Stimulated activated CD4-positive, alpha-beta T cell treated with anti-CD3 and anti-CD28 coated beads, Interleukin-1b, Interleukin-23, amount 100 ng/mL, for 1 hour (primary cell): ENCODE measurements at places on chromosomes 13 and 19.

DNA sequence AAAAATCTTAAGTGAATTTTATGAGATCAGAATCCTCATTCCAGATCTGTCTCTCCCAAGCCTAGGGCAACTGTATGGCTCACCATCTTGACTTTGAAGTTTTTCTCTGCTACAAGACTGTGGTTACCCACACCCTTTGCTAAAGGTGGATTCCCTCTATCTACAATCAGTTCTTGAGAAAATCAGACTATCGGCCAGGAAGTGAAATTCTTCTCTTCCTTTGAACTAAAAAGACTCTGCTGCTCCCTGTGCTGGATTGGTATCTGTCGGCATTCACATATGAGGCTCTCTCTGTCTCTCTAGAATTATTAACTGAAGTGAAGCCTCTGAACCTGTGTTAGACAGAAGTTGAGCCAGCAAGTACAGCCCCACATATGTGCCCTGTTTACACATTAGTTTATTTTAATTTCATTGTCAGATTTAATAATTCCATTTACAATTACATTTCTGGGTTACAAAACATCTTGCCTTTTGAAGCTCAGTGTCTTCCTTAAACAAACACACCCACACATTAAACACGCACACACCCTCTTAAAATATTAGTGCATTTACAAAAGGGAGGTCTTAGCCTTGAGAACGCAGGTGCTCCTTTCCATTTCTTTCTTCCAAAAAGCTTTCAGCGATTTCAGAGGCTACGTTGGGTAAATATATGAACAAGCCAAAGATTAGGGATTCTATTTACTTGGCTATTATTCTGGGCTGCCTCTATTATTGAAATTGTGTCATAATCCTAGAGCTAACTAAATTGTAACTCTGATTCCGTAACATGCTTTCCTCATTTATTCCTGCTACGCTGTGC, 145.7 kb downstream of the MIPEP start:
- no peak for DNase-seq

GRCh38 chr19:28471731-28472510, 741.0 kb downstream of the UQCRFS1 start:
- DNase-seq: no peak

GRCh38 chr13:73842626-73843025, 291.6 kb downstream of the KLF12 start:
- no peak for DNase-seq

DNA sequence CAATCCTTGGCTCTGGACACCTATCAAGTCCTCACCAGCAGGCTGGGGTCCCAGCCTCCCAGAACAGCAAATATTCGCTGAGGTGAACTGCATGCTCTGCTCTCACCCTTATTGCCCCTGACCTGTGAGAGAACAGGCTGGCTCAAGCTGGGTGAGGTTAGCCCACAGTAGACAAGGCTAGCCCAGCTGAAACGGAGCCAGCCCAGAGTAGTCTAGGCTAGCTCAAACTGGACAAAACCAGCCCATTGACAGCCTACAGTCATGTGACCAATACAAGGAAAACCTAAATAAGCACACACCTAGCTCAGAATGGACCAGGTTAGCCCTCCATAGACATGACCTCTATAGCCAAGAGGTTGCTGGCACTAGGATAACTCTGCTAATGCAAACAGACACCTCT, 38.4 kb downstream of the CCL25 start:
- no peak for DNase-seq

- DNase-seq: no peak
Measured at GRCh38 chr13:36815062-36815461, 4.0 kb upstream of the RFXAP start.

GRCh38 chr13:31209841-31210210, 10.1 kb downstream of the B3GLCT start:
- DNase-seq: no peak
